ENCODE measurements at places on chromosomes 2 and 18.

- DNase-seq, result no peak
Observed at GRCh38 chr2:119715409-119716283, 36.6 kb downstream of the TMEM177 start.

GRCh38 chr2:44692821-44693220 is 248.7 kb upstream of the SIX3 start:
- DNase-seq, result no peak

GRCh38 chr2:120831891-120832290 is 96.2 kb downstream of the GLI2 start:
- DNase-seq, result no peak

GRCh38 chr2:106282462-106283170 is 88.5 kb upstream of the UXS1 start:
- no peak for DNase-seq

- no peak for DNase-seq
Observed at GRCh38 chr2:51559026-51559425, 527.1 kb upstream of the NRXN1 start.

DNA sequence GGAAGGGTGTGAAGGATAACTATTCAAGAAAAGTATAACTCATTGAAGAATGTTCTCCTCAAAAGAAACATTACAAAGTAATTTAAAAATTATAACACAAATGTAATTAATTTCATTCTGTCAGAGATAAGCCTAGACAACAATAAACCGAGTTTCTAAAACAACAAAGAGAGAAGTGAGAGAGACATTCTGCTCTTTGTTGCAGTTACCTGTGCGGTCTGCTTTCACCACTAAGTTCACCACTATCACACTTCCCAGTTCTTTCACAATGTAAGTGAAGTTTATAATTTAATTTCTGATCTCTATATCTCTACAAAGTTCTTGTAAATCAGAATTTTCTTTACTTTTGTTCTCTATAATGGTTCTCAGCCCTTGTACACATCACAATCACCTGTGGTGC is 76.3 kb upstream of the FRZB start:
- DNase-seq, result no peak

GRCh38 chr2:24304631-24305030 is 55.7 kb downstream of the ITSN2 start:
- DNase-seq, result no peak

GRCh38 chr2:239814861-239815601 is 210.1 kb downstream of the NDUFA10 start:
- DNase-seq, result no peak

DNA sequence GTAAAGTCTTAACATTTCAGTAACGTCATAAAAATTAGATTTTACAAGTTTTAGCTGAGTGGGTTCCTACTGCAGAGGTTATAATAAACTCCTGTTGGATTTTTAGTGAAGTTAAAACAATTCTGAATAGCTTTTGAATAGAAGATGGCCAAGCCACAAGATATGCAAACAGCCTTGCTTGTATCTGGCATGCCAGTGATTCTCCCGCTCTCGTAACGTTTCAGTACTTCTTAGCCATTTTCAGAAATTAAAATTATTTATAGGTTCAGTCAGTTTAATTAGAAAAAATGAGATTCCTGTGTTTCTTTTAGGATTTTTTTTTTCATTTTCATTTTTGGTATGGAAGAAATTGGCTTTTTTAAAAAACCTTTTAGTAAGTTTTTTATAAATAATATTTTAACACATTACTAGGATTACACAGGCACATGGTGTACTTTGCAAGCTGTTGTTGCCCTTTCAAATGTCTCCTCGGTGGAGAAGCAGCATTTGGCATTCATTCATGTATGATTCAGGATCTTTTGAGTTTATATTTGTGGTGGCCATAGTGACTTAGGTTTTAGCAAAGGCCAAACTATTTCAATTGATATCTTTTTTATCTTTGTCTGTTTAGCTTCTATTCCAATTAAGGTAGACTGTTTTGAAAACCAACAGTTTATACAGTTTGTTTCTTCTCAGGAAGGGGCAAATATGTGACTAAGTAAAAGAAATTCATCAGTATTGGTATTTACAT is 30.6 kb upstream of the RND3 start:
- no peak for DNase-seq

- no peak for DNase-seq
Observed at GRCh38 chr2:15930589-15931318, 9.6 kb upstream of the MYCN start.

- no peak for DNase-seq
Observed at GRCh38 chr2:215657844-215658243, 222.0 kb upstream of the FN1 start.

DNA sequence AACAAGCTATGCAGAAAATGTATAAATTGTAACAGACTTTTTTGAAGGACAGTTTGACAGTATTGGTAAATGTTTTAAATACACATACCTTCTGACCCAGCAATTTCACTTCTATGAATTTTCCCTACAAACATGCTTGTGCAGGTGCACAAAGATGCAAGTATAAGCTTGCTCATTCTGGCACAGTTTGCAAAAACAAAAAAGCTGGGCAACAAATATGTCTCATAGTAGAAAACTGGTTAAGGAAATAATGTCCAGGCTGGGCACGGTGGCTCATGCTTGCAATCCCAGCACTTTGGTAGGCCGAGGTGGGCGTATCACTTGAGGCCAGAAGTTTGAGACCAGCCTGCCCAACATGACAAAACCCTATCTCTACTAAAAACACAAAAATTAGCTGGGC is 96.9 kb upstream of the NEDD4L start:
- DNase-seq, result no peak
